Vagina (tissue), 2 donors: ENCODE measurements at places on chromosomes 7 and 10.

DNA sequence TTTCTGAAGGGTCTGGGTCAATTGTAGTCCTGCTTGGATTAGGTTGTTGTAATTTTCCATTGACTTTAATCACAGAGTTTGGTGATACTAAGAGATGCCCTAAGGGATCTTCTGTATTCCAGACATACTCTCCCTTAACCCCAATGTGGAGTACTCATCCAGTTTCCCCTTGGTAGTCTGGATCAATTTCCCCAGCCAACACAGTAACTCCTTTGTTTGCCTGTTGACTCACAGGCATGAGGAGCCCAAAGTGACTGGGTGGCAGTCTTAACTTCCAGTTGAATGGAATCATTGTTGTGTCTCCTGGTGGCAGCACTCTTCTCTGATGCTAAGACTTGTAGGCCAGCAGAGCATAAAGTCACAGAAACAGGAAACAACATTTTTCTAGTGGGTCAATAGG lies 41.5 kb upstream of the PIK3CG start:
- DNase-seq: peak; percentile 62

- DNase-seq: no peak
These were observed 326.6 kb downstream of the PHF14 start for GRCh38 chr7:11300241-11300640.

- DNase-seq: no peak
These were observed 798.6 kb downstream of the GATA3 start for GRCh38 chr10:8853048-8853447.

DNA sequence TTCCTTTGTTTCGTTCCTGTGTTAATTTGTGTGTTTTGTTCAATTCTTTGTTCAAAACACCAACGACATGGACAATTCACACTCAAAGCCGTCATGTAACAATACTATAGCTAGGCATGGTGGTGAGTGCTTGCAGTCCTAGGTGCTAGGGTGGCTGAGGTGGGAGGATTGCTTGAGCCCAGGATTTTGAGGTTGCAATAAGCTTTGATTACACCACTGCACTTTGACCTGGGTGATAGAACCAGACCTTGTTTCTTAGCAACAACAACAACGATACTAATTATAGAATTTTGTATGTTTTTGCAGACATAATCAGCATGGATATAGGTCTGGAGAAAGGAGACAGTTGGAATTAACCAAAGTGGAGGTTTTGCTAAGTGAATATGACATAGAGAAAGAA lies 936.2 kb downstream of the PCDH15 start:
- no peak for DNase-seq

GRCh38 chr10:3765146-3765545 lies 19.9 kb downstream of the KLF6 start:
- no peak for DNase-seq

- DNase-seq: no peak
These were observed 184.1 kb downstream of the NOC3L start for GRCh38 chr10:94178475-94179253.

DNA sequence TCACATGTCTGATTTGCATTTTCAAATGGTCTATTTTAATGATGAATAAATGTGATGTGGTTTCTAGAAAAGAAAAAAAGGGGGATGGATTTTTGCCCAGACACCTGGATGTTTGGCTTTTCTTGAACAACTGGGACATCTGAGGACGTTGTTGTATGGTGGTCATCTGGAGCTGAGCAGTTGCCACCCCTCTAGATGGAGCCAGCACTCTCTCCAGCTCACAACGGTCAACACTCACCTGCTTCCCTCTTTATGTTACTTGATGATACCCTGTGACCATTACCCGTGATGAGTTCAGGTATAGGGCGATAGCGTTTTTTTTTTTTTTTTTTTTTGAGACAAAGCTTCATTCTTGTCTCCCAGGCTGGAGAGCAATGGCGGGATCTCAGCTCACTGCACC lies 30.1 kb upstream of the PAXIP1 start:
- no peak for DNase-seq

DNA sequence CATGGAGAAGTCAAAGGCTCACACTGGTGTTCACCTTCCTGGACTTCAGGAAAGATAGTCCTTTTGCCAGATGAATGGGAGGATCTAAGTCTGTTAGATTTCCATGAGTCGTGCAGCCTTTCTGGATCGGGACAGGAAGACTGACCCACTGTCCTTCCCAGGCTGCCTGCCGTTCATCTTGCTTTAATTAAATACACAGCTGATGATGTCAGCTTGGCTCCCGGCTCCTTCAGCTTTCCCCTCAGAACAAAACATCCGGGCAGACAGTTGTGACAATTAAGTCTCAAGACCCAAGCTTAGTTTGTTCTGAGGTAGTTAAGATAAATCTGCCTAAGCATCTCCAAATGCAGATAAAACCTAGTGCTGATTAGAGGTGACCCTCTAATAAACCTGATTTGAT lies 58.6 kb downstream of the AUTS2 start:
- DNase-seq: no peak

DNA sequence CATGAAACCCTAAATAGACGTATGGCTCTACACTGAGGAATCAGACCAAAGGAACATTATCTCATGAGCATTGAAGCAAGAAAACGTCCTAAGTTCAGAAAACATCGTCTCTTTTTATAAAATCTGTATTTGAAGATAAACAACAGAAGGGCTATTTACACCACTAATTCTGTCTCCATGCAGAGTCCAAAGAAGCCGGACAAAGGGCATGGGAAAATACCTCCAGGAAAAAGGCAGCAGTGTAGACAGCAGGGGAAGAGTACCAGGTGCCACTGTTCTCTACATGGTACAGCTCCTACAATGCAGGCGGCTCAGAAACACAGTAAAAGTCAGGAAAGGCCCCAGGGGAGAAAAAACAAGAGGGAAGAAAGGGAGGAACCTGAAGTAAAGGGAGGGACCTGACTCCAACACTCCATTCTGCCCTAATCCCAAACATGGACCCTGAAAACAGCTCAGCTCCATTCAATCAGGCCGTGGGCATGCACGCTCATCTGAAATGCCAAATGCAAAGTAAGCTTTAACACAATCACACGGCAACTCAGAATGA lies 17.5 kb downstream of the FAM171A1 start:
- DNase-seq: no peak

GRCh38 chr7:105269397-105269796 lies 119.3 kb downstream of the SRPK2 start:
- no peak for DNase-seq

GRCh38 chr7:5396999-5397663 lies 26.5 kb downstream of the TNRC18 start:
- DNase-seq: no peak

DNA sequence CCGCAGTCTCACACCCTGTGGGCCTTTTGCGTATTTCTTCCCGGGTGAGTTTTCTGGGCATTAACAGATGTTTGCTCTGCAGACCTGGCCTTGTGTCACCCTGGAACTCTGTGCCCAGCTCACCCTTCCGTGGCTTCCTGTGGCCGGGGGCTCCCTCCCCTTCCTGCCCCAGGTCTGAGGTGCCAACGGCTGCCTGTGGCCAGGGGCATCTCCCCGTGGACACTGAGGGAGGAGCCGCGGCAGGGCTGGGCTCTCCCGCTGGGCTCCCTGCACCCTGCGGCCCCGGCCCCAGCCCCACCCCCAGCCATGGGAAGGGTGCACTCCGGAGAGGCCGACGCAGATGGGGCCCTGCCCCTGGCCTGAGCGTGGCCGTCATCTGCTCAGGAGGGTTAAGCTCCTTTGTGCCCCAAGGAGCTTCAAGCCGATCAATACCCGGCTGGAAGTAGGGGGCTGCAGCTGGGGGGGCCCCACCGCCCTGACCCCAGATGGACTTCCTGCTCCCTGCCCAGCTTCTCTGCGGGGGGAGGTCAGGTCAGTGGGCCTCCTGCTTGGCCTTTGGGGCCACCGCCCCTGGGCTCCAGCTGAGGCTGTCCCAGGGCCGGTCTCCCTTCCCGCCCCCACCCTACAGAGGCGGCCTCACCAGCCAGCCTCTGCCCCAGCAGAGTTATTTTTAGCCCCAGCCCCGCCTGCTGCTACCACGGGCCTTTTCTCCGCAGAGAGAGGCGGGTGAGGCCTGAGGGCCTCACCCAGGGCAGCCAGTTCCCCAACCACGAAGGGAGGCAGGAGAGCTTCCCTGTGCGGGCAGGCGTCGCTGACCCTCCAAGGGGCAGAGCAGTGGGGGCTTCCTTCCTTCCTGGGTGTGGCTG lies 24.2 kb downstream of the PWWP2B start:
- no peak for DNase-seq

DNA sequence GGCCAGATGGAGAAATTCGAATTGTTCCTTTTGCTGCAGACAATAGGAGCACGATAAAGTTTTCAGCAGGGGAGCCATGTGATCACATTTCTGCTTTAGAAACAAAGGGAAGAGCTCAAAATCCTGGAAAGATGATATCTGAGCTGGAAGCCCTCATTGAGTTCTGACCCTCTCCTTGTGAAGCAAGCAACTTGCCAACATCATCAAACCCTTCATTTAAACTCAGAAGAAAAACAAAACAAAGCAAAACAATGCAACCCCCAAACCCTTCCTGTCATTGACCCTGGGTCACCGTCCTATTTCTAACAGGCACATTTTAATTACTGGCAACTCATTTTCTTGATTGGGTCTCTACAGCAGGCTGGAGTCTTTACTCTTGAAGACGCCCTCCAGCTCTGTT lies 198.3 kb upstream of the ZNF32 start:
- no peak for DNase-seq

- no peak for DNase-seq
These were observed 29.5 kb upstream of the ZC3HAV1L start for GRCh38 chr7:139065323-139065722.
